Epithelial cell of prostate (primary cell): ENCODE measurements at places on chromosomes 5 and 9.

DNA sequence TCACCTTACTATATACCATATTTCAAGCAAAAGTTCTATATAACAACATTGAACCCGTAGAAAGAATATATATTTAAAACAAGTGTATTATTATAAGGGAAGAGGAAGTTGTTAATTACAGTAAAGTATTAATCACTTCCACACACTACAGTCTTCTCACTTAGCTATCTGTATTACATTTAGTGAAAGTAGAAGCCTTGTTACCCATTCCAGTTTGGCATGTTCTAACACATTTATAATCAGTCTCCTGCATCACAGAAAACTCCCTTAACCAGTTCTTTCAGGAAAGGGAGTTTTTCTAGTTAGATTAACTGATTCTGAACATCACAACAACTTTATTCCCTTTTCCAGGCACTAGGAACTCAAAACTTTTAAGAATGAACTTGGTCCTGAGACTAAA, 6.9 kb downstream of the RAB14 start:
- peak; percentile 40 for DNase-seq

GRCh38 chr5:109922381-109922995, 232.8 kb downstream of the MAN2A1 start:
- no peak for DNase-seq

GRCh38 chr9:9399982-9400381, 1212.8 kb downstream of the PTPRD start:
- DNase-seq: no peak

DNA sequence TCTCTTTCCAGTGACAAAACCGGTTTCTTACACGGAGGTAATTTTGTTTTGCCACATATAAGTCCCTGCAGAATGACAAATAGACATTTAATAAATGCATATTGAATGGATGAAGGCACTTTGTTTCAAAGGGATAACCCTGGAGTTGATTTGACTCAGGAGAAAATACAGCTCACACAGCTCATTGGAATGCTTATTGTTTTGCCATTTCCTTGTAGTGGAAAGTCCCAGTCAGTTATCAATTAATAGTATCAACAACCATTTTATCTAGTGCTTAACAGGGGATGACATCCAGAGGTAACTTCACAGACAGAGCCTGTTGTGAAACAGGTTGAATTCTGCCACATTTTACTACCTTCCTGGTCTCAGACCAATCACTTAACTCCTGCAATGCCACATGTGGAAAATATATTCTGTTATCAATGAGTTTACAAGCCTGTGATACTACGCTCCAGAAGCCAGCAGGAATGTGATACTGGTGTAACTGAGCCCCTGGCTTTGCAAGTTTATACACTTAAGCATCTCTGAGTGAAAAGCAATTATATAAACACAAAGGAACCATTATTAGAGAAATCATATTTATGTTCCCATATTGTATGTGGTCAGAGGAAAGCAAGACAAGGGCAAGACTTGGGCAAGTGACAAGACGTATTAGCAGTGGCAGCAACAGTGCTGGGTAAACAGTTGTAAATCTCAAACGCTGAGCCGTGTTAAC, 123.1 kb upstream of the ANKRD55 start:
- no peak for DNase-seq

DNA sequence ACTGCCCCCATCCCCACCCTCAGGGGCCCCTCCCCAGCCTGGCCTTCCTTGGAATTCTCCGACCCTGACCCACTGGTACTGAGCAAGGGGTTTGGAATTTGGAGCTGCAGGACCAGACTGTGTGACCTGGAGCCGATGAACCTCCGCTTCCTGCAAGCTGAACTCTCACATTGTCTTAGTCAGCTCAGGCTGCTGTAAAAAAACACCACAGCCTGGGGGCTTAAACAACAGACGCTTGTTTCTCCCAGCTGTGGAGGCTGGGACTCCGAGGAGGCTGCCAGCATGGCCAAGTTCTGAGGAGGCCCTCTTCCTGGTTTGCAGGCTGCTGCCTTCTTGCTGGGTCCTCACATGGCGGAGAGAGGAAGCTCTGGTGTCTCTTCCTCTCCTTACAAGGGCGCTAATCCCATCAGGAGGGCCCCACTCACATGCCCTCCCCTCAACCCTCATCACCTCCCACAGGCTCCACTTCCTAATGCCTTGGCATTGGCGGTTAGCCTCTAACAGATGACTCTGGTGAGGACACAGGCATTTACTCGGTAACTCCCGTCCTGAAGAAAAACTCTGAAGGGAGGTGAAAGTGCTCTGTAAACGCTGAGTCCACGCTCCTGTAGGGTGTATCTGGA, 42.4 kb downstream of the C5orf15 start:
- no peak for DNase-seq

DNA sequence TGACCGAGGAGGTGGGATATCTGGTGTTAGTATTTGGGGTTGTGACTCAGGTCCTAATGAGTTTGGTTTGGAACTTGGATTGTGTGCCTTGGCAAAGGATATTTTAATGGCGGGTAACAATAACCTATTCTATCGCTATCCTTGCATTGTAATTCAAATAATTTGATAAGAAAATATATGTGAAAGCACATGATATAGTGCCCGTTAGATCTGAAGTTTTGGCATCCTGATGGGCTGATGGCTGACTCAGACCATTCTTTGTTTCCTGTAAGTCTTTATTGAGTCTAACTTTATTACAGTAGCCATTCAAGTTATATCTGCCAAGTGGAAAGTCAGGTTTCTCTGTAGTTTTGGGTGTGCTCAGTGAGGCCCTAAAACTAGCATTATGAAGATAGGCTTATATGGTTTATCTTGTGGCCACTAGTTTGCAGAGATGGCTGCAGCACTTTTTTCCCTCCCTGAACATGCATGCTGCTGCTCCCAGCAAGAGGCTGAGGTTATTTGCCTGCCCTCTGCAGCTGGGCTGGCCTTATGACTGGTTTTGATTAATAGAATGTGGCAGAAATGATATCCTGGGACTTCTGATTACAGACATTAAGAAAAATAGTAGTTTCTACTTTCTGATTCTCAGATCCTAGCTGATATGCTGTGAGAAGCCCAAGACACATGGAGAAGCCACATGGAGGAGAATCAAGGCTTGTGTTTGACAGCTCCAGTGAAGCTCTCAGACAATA, 46.6 kb downstream of the CFAP95 start:
- no peak for DNase-seq

- no peak for DNase-seq
Observed at GRCh38 chr9:97721396-97721795, 24.3 kb upstream of the XPA start.

DNA sequence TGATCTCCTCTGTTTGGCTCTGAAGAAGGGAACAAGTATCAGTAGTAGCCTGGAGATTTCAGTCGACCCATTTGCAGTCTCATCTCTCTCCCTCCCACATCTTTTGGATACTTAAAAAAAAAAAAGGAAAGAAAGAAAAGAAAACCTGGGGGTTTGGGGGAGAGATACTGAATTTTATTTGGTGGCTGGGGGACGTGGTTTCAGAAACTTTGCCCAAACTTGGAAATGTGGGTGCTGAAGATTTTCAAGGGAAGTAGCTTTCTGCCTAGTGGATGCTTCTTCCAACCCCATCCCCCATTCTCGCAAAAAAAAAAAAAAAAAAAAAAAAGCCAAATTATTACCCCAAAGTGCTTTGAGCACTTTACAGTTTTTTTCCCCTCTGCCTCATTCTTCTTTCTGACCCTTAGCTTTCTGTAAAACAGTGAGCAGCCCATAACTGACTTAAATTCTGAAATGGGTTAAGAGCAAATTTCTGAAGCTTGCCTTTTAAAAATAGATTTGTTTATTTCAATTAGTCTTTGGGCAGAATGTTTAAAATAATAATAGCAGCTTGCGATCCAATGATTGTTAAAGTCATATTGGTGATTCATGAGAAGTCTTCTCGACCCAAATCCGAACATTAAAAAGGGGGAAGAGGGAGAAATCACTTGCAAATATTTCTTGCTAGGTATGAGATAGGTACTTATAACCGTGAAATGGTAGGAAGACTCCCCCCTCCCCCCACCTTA, 894 bp downstream of the FST start:
- DNase-seq: no peak
